ENCODE measurements at places on chromosomes 3 and 15.

- DNase-seq, result no peak
These were observed 163.2 kb downstream of the PDZRN3 start for GRCh38 chr3:73461547-73461946.

- DNase-seq, result peak; percentile 77
These were observed 42.8 kb upstream of the RNU6-1 start for GRCh38 chr15:67882487-67883233.

- no peak for DNase-seq
These were observed 170.6 kb downstream of the TJP1 start for GRCh38 chr15:29651476-29652233.

GRCh38 chr3:15502616-15503015 is 18.9 kb downstream of the COLQ start:
- DNase-seq, result no peak

DNA sequence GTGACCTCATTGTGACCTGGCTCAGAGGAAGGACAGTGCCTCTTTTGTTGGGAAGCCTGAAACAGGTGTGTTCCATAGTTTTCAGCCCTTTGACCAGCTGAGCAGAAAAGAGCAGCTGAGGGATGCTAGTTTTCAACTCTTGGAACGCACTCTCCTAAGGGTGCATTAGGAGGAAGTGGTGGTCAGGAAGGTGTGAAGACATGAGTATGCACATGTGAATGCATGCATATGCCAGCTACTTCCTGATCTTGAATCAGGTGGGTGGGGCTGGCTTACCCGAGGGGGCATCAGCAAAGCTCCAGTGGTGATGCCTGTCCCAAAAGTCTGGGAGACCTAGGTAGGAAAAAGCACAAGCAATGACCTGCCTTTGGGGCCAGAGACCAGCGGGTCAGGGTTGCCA is 23.3 kb upstream of the CEMIP start:
- DNase-seq, result no peak

GRCh38 chr15:55823191-55823670 is 80.3 kb upstream of the PRTG start:
- DNase-seq, result no peak

DNA sequence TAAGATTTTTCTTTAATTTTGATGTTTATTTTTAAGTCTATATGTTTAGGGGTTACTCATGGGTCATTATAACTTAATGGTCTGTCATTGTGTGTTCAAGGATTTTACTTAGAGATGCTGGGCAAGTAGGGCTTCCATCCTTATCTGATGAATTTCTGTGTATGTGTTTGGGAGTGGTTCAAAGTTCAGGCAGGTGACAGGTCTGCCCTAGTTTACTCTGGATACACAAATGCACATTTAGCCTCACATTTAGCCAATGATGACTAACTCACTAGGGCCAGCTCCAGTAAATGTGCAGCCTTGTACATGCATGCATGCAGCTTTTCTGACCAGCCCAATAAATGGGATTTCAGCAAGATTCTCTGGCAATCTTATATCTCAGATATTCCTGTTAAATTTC is 554.1 kb downstream of the SI start:
- no peak for DNase-seq

DNA sequence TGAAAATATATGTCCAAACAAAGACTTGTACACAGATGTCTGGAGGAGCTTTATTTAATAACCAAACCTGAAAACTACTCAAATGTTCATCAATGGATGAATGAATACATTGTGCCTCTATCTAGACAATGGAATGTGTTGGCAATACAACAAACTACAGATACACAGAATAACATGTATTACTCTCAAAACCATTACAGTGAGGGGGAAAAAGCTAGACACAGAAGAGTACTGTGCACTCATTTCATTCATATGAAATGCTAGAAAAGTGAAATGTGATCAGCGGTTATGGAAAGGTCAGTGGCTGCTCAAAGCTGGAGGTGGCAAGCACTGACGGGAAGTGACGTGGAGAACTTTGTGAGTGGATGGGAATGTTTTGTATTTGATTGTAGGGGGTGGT is 13.2 kb downstream of the STOML1 start:
- no peak for DNase-seq

Data from inflammatory macrophage treated with lipopolysaccharide for 4 hours (primary cell).